ENCODE measurements at places on chromosomes 5 and 9. TPM values are rescaled to one million over a fixed set of nuclear protein-coding genes. Genes with fewer than 3 reads are reported as not detected.

Gene EGFL7
- 86.6 TPM for total RNA-seq

Gene OR1Q1
- not detected for total RNA-seq

DNA sequence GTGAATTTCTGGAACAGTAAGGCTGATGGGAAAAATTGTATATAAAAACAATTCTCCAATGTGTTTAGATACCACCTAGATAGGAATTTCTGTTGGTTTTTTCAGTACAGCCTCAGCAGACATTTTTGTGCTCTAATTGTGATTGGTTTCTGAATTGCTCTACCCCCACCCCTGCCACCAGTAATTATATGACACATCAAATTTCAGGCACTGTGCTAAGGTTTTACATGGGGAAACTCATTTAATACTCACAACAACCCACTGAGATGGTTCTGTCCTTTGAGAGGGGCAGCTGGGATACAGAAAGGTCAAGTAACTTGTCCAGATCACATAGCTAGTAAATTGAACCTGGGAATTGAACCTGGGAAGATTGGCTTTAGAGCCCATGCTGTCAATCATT lies 288.0 kb downstream of the ARHGEF28 start:
- no peak for DNase-seq

Gene PLPP7
- total RNA-seq = 108 TPM

- DNase-seq = no peak
These were observed 84.7 kb upstream of the TNFSF8 start for GRCh38 chr9:115015018-115015635.

DNA sequence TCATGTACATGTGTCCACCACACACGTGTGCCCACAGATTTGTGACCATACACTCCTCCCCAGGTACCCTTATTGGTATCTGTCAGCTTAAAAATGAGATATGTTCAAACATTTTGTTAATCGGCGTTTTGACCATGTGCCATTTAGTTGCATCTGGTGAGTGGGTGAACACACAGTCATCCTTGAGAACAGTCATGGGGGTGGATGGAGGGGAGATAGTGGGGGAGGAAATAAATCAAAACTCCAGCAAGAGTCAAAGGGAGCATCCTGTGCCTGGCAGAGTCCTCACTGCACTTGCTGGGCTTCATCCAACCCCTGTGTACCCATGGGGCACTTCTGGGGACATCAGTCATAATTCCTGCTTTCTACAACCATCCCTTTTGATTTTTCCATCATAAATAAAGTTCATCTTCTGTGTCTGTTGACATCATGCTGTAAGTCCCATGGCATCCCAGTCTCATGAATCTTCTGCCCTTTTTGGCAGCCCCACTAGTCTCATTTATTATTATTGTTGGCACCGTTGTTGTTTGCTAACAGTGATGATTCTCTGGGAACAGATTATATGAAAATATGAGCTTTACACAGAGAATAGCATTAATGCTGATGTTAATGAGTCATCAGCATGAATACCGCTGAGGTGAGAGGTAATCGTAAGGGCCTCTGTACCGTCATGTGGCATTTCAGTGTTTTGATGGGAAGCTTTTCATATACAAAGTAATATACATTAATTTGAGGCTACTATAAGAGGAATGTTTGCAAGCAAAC lies 24.4 kb upstream of the CLK4 start:
- no peak for DNase-seq

All from left cardiac atrium (tissue), 4 donors.